ENCODE measurements at places on chromosomes 11 and 22.

- no peak for DNase-seq
These were observed 66.9 kb downstream of the RBFOX2 start for GRCh38 chr22:35961480-35962295.

GRCh38 chr11:116931206-116931953, 94.0 kb upstream of the APOA1 start:
- peak; percentile 25 for DNase-seq

DNA sequence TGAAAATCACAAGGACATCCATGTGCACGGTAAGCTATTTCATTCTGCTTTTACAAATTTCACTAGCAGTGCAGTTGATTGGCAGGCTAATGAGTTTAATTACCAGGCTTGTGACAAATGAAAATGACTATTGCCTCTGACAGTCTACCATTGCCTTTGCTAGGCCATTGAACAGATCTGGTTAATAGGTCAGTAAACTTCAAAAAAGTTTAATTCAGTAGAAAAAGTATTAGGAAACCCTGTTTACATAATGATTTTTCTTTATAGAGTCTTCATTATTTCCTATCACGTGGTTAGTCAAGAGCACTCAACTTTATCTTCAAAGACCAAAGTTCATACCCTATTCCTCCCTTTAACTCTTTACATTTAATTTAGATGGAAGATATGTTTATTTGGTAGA, 77.0 kb downstream of the PRMT3 start:
- no peak for DNase-seq

DNA sequence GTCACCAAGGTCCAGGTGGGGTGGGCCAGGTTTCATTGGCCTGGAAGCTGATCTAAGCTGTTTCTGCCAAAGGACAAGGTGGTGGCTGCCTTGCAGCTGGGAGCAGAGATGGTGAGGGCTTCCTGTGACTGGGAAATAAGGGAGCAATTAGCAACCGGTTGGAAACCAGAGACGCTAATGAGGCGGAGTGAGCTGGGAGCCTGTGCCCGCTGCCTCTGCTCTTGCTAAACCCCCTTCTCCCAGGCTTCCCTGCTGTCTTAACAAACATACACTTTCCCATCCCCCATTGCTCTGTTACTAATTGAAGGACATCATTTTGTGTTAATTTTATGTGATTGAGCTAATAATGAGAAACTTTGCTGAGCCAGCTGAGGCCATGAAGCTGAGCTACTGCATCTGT, 121.8 kb downstream of the INSC start:
- DNase-seq, result no peak

GRCh38 chr22:25774575-25775026, 32.6 kb downstream of the MYO18B start:
- DNase-seq, result no peak

- DNase-seq, result no peak
These were observed 328.5 kb downstream of the CNTN5 start for GRCh38 chr11:99349151-99349673.

DNA sequence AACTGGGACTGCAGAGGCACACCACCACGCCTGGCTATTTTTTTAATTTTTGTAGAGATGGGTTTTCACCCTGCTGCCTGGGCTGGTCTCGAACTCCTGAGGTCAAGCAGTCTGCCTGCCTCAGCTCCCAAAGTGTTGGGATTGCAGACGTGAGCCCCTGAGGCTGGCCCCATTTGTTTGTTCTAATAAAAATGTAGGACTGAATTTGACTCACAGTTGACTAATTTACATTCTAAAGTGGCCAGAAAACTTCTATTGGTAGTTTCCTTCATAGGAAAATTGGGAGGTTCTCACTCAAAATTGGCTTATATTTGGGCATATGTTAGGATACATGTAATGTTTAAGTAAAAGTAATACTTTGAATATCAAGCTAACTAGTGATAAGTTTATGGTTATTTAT, 35.0 kb downstream of the PPFIA1 start:
- DNase-seq, result no peak

GRCh38 chr22:46534177-46534776, 3.1 kb downstream of the CELSR1 start:
- no peak for DNase-seq

DNA sequence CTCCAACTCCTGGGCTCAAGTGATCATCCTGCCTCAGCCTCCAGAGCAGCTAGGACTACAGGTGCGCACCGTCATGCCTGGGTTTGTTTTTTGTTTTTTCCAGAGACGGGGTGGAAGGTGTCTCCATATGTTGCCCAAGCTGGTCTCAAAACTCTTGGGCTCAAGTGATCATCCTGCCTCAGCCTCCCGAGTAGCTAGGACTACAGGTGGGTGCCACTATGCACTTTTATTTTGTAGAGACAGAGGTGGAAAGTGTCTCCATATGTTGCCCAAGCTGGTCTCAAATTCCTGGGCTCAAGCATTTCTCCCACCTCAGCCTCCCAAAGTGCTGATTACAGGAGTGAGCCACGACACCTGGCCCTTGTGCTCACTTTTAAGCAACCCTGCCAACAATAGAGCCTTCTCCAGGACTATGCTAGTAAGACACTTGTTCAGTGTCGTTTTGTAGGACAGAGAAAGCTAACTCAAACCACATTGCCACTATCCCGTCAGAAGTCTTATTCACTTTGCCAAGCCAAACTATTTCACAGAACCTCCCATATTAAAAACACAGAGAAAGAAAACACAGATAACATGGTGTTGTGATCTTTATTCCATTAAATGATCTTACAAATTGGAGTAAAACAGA, 9.4 kb upstream of the PLAAT3 start:
- DNase-seq, result no peak

DNA sequence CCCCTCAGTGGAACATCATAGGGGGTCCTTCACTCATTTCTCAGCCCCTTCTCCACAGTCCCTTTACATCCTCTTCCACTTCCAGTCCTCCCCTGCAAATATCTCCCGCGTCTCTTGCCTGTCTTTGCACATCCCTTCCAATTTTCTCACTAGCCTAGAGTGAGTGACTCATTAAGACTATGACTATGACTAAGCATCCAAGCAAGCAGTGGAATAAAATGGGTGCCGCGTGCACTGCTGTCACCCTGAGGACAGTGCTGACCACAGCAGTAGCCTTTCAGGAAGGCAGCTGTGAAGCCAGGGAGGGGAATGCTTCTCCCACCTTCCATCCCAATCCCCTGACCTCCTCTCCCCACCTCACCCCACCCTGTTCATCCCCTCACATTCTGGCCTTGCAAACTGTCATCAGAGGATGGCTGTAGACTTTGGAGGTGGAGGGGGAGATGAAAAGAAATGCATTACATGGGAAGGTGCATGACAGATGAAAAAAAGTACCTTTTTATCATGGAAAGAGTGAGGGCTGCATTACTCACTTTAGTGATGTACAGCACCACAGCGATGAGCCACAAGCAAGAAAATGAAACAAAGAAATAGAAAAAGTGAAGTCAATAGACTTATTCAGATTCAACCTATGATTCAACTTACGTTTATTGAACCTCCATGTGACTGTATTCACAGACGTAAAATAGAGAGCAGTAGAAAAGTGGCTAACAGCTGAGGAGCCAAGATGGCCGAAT, 948.2 kb downstream of the NTM start:
- no peak for DNase-seq

- no peak for DNase-seq
These were observed 292.2 kb downstream of the MN1 start for GRCh38 chr22:27509132-27509920.

GRCh38 chr11:19595840-19596751, 116.5 kb upstream of the NAV2 start:
- DNase-seq, result no peak

GRCh38 chr22:44728761-44729324, 23.5 kb upstream of the ARHGAP8 start:
- no peak for DNase-seq

DNA sequence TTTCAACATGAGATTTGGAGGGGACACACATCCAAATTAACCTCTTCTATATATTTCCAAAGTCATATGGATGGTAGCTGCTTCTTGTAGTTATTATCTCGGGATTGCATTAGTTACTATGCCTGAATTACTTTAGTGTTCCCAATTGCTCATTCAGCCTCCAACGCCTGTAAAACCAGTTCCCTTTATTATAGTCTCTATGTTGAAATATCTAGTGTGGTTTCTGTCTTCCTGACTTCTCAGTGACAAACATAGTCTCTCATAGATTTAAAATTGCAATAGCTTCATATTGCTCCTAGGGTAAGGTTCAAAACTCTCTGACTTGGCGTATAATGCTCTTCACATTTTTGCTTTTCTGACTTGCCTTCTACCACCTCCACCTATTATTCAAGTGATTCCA, 366.4 kb downstream of the CASP12 start:
- DNase-seq, result no peak

- no peak for DNase-seq
These were observed 86.6 kb downstream of the FBXO7 start for GRCh38 chr22:32561163-32561562.

GRCh38 chr11:93843906-93844305, 6.5 kb downstream of the VSTM5 start:
- no peak for DNase-seq

GRCh38 chr11:128579798-128580504, 7.4 kb downstream of the ETS1 start:
- DNase-seq, result no peak

DNA sequence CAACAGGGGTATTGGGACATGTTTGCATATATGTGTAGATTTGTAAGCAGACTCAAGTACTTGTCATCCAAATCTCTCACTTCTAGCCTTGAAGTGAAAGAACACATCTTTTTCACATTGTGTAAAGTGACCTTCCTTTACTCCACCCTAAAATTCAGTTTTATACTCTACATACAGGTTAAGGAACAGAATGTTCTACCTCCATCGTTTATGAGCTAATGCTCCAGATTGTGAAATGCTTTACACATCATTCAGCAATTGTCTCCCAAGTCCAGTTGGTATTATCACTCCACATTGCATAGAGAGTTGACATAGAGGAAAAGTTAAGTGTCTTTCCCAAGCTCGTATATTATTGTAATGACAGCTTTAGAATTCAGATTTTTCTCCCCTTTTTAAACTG, 46.1 kb upstream of the BLID start:
- no peak for DNase-seq

GRCh38 chr11:128421577-128422330, 165.6 kb downstream of the ETS1 start:
- DNase-seq, result no peak

- DNase-seq, result no peak
These were observed 86.3 kb downstream of the FCHSD2 start for GRCh38 chr11:73055655-73056354.

DNA sequence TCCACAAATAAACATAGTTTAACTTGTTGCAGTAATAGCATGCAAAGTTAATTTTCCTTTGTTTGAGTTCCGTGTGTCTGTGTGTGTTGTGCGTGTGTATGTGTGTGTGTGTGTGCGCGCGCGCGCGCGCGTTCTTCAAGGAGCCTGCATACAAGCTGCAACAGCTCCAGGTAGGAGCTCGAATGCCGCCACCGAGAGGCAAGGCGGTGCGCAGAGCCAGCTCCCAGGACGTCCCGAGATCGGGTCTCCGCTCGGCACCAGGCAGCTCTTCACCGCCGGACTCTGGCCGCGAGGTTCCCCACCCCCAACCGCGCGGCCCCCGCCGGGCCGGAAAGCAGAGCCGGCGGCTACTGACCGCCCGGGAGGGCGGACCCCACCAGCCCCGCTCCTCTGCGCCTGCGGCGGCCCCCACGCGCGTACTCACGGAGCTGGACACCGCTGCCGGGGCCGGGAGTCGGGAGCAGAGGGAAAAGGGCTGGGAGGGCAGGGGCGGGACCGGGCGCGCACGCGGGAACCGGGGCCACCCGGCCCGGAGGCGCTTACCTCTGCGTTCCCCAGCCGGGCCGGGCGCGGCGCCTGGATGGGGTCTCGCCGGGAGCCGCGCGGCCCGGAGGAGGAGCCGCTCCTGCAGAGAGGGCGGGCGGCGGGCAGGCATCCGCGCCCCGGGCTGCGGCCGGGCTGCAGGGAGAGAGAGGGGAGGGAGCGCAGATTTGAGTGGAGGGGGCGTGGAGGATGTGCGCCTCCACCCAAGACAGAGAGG, 40.4 kb upstream of the AKIP1 start:
- DNase-seq, result no peak

- no peak for DNase-seq
These were observed 34.5 kb upstream of the EED start for GRCh38 chr11:86209806-86210657.

GRCh38 chr11:73493956-73494598, 103.8 kb downstream of the FAM168A start:
- DNase-seq, result no peak

GRCh38 chr11:60615497-60615896, 83.9 kb upstream of the MS4A8 start:
- DNase-seq, result no peak

- no peak for DNase-seq
These were observed 208.4 kb downstream of the BRD1 start for GRCh38 chr22:49619301-49619700.

DNA sequence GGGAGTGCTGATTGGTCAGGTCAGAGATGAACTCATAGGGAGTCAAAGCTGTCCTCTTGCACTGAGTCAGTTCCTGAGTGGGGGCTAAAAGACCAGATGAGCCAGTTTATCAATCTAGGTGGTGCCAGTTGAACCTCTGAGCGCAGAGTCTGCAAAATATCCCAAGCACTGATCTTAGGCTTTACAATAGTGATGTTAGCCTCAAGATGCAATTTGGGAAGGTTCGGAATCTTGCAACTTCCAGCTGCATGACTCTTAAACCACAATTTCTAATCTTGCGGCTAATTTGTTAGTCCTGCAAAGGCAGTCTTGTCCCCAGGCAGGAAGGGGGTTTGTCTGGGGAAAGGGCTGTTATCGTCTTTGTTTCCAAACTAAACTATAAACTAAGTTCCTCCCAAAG, 92.3 kb upstream of the PARVA start:
- DNase-seq, result no peak

DNA sequence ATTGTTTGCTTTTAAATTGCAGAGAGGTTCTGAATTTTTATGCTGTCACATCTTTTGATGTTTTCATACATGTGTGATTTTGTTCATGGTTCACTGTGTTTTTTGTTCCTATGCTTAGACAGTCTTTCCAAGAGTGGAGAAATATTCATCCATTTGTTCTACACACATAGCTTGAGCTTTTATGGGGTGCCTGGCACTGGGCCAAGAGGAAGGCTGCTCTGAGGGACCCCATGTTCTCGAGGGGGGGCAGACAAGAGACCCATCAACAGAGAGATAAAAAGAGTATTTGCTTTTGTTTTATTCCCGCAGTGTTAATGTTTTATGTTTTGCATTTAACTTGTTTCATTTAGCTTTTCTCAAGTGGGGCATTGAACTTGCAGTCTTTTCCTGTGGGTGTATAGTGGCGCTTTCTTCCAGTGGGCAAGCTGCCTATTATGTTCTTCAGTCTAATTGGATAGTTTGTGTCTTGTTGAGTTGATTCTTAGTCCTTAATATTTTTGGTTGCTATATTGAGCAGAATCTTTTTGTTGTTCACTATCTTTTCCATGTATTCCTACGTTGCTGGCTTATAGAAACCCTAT, 57.7 kb downstream of the CABIN1 start:
- no peak for DNase-seq

All from stimulated activated naive CD4-positive, alpha-beta T cell (primary cell).